ENCODE measurements at places on chromosomes 7 and 10.

- no peaks in the 10 kb centered on the region for H3K36me3 ChIP-seq
- no peak for DNase-seq
- H3K4me1 ChIP-seq = no peaks in the 10 kb centered on the region
- H3K27ac ChIP-seq = no peak overlapping the region
- no peak overlapping the region for H3K4me3 ChIP-seq
Observed at GRCh38 chr7:30091491-30091912, 43.3 kb upstream of the MTURN start.

DNA sequence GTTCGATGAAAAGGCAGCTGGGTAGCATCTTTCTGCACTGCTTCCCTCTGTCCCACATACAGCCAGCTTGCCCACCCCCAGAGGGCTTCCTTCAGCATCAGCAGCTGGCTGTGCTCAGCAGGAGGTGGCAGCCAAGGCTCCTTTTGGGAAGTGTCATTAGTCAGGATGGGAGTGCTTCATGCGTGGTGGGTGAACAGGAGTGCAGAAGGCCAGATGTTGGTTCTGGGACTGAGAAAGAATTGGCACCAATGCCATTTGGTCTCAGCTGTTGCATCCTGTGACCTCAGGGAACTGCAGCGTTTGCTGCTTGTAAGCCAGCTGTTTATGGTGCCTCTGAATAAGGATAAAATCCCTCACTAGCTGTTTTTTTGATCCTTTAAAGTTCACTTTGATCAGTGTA, 131.1 kb upstream of the SORCS3 start:
- H3K4me1 ChIP-seq = no peaks in the 10 kb centered on the region
- no peaks in the 10 kb centered on the region for H3K27me3 ChIP-seq
- no peak overlapping the region for H3K4me3 ChIP-seq
- no peaks in the 10 kb centered on the region for H3K36me3 ChIP-seq
- no peak overlapping the region for H3K27ac ChIP-seq

- no peaks in the 10 kb centered on the region for H3K27me3 ChIP-seq
- no peak for DNase-seq
- no peak overlapping the region for H3K4me3 ChIP-seq
Observed at GRCh38 chr7:80403686-80404241, 108.1 kb downstream of the GNAT3 start.

- H3K27ac ChIP-seq = no peak overlapping the region
- H3K27me3 ChIP-seq = no peaks in the 10 kb centered on the region
- H3K4me3 ChIP-seq = no peak overlapping the region
Observed at GRCh38 chr7:11336432-11336831, 362.8 kb downstream of the PHF14 start.

DNA sequence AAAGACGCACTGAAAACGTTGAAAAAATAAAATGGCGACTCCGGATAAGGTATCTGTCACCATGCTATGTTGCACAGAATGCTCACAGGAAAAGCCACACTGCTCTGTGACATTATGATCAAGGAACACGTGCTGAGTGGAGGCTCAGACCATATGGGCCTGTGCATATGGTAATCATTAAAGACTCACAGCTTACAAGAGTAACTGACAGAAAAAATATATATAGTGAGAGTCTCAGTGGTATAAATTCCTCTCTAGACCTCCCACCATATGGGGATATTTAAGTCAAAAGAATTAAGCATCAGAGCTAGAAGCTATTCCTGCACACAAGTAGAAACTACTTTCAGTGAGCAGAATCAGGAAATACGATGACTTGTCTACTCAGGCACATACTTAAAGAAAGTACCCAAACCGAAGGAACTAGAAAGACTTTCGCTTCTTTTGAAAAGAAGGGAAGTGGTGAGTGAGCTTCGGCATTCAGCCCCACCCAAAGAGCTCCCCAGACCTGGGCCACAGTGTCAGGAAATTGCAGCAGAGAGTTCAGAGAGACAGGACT, 65.1 kb upstream of the MPP7 start:
- peaks cover 18% of the 10 kb centered on the region for H3K4me1 ChIP-seq
- no peaks in the 10 kb centered on the region for H3K36me3 ChIP-seq
- peak; percentile 92 for DNase-seq

Measured in common myeloid progenitor, CD34-positive (primary cell).